ENCODE measurements at places on chromosomes 1 and 21. TPM values are rescaled to one million over a fixed set of nuclear protein-coding genes. Genes with fewer than 3 reads are reported as not detected.

MYBPH gene
- total RNA-seq = not detected

DYNLT5 gene
- not detected for total RNA-seq

CNST gene
- total RNA-seq = 12.6 TPM

LPAR3 gene
- 0.58 TPM for total RNA-seq

C1orf210 gene
- 4.8 TPM for total RNA-seq

CACNA1S gene
- not detected for total RNA-seq

SPOCD1 gene
- 29.4 TPM for total RNA-seq

KMO gene
- 0.17 TPM for total RNA-seq
